CD4-positive, CD25-positive, alpha-beta regulatory T cell (primary cell): ENCODE measurements at places on chromosomes 11 and 22. TPM values are rescaled to one million over a fixed set of nuclear protein-coding genes. Genes with fewer than 3 reads are reported as not detected.

- H3K27ac ChIP-seq: peak overlapping the region; percentile 91
- no peaks in the 10 kb centered on the region for H3K27me3 ChIP-seq
These were observed 743 bp upstream of the CD3D start for GRCh38 chr11:118343248-118343647.

DNA sequence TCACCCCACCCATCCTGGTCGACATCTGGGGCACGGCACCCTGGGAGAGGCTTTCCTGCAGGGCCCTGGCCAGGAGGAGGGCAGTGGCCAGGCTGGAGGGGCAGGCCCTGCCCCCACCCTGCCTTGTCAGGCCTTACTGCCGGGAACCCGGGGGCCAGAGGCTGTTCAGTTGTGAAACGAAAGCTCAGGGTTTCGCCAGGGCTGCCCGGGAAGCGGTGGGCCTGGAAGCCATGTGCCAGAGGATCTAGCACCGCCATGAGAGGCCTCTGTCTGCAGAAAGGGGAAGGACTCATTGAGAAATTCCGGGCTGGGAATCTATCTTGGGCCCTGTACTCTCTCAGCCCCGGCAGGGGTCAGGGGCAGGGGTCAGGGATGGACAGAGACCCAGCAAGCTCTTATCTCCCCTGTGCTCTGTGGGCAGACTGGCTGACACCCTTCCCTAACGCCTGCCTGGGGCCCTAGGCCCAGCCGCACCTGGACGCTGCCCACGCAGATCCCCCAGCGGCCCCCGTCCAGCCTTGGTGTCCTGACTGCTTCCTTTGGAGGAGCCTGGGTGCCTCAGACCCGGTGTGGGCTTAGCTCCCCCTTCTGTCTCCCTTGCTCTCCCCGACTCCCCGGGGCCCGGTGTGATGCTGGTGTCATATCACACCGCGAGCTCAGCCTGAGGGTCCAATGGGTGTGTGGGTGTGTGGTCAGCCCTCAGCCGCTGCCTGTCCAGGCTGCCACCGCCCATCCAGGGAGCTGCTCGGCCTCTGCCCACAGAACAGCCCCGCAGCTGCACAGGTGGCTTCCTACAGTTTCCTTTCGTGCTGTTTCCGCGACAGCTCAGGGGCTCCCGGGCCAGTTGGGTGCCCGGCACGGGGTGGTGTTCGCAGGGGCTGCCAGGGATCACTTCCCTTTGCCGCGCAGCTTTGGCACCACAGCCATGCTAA is 6.5 kb downstream of the PIM3 start:
- H3K27ac ChIP-seq: peak overlapping the region; percentile 14
- H3K27me3 ChIP-seq: no peaks in the 10 kb centered on the region
- no peak for DNase-seq
- H3K4me1 ChIP-seq: peaks cover 67% of the 10 kb centered on the region

DNA sequence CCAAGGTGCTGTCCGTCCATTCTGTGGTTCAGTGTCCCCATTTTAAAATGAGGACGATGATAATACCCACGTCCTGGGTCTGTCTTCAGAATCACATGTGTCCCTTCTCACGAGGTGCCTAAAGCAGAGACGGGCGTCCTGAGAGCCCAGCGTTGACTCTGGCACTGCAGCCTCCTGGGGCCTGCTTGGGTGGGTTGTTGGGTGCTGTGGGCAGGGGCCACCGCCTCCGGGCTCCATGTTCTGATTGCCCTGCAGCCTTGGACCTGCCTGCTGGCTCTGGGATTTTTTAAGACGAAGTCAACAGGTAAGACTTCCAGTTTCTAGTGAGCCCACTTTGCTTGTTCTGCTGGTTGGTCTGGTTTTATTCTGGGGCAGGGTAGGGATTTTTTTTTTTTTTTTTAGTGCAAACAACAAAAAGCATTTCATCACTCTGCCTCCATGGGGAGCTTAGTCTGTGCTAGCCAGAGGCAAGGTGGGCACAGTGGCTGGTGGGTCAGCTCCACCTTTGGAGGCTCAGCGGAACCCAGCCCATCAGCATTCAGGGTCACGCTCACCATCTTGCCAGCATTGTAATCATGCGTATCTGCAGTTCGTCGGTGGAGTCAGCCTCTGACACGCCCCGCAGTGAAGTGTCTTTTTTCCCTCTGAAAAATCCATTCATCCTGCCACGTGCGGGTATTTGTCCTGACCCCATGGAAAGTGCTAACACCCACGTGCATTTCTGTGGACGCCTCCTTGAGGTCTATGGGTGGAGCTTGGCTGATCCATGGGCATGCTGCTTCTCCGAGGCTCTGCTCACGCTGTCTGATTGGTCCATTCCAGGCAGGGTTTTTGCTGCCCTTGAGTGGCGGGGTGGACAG is 28.3 kb downstream of the NADSYN1 start:
- no peak overlapping the region for H3K27ac ChIP-seq
- no peaks in the 10 kb centered on the region for H3K27me3 ChIP-seq
- H3K36me3 ChIP-seq: peaks cover 97% of the 10 kb centered on the region
- DNase-seq: no peak

GRCh38 chr11:129320494-129320893 is 55.2 kb upstream of the BARX2 start:
- no peak for DNase-seq
- H3K36me3 ChIP-seq: no peaks in the 10 kb centered on the region
- H3K4me1 ChIP-seq: no peaks in the 10 kb centered on the region
- no peak overlapping the region for H3K4me3 ChIP-seq

GRCh38 chr11:132744771-132745170 is 787.5 kb downstream of the OPCML start:
- H3K4me1 ChIP-seq: no peaks in the 10 kb centered on the region
- no peaks in the 10 kb centered on the region for H3K36me3 ChIP-seq
- no peak overlapping the region for H3K4me3 ChIP-seq
- DNase-seq: no peak
- H3K27ac ChIP-seq: no peak overlapping the region

PKP3 gene
- polyA plus RNA-seq: 0.27 TPM

HORMAD2 gene
- not detected for polyA plus RNA-seq

KMT5B gene
- polyA plus RNA-seq: 42.8 TPM
